ENCODE measurements at places on chromosomes 2 and 18.

DNA sequence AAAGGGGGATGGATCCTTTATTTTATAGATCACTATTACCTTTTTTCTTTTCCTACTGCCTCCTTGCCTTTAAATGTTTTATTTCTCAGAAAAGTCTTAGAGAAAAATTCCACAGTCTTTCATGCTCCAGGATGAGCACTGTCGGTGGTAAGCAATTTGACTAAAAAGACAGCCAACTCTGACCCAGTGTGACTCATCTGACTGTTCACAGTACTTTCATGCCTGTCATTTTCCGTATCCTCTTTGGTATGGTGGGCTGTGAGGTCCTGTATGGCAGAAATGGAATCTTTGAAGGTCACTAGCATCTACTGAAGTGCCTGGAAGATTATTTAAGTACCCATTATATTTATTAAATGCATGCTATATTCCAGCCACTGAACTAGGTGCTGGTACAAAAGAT, 2.1 kb upstream of the RFTN2 start:
- no peak for DNase-seq

DNA sequence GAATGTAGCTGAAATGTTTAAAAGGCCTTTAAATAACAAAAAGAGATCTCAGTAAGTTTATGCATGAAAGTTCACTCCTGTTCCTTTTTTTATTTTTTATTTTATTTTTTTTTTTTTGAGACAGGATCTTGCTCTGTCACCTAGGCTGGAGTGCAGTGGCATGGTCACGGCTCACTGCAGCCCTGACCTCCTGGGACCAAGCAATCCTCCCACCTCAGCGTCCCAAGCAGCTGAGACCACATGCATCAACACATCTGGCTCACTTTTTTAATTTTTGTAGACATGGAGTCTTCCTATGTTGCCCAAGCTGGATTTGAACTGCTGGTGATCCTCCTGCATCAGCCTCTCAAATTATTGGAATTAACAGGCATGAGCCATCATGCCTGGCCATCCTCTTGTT, 84.3 kb downstream of the KANSL1L start:
- no peak for DNase-seq

DNA sequence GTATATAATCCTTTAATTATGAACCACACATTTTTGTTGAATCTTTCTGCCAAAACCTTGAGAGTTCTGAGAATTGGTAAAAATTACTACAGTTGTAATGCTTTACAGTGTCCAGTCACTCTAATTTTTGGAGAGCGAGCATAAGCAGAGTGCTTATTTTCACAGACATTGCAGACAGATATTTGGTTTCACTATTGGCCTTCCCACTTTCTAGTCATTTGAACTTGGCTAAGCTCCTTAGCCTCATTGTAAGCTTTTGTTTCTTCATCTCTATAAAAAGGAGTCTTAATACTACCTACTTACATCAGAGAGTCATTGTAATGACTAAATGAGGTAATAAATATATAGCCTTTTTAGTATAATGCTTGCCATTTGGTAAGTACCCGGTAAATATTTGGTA, 80.4 kb downstream of the LCLAT1 start:
- no peak for DNase-seq

GRCh38 chr2:23549051-23549450, 164.1 kb downstream of the KLHL29 start:
- DNase-seq, result no peak

- no peak for DNase-seq
Measured at GRCh38 chr2:68169308-68169707, 11.6 kb downstream of the PNO1 start.

- DNase-seq, result no peak
Measured at GRCh38 chr2:16084274-16084673, 143.9 kb downstream of the MYCN start.
